ENCODE measurements at places on chromosomes 2 and 18.

DNA sequence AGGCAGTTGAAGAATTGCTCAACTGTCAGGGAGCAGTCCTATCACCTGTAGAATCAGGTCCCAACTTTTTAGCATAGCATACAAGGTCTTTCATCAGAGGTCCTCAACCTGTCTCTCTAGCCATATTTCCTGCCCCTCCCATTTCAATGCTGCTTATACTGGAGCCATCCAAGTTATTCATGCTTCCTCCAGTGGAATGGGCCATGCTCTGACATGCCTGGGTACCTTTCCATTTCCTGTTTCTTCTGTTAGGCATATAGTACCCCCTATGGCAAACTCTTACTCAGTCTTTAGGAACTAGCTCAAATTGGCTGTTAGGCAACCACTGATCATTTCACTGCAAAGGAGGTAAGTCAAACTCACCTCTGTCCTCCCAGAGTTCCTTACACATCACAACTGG is 51.0 kb upstream of the ABCA12 start:
- no peak for DNase-seq

DNA sequence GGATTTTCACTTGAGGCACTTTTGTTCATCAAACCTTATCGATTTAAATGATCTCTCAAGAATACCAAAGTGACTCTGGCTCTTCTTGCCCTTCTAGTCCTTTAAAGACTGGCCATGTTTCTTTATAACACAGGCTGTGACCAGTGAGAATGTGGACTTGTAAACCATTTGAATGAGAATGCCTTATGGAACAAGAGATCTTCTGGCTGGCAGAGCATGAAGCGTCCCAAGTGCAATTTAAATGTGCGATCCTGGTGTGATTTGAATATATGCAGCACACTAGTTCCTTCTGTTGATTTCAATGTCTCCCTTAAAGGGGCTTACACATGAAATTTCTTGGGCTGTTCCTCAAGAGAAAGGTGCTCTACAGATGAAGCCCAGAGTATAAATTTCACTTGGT is 262.4 kb upstream of the CCDC68 start:
- DNase-seq, result no peak

- no peak for DNase-seq
Observed at GRCh38 chr2:156901373-156902031, 356.0 kb upstream of the GALNT5 start.

GRCh38 chr18:46565256-46565655 is 91.8 kb downstream of the LOXHD1 start:
- DNase-seq, result no peak

DNA sequence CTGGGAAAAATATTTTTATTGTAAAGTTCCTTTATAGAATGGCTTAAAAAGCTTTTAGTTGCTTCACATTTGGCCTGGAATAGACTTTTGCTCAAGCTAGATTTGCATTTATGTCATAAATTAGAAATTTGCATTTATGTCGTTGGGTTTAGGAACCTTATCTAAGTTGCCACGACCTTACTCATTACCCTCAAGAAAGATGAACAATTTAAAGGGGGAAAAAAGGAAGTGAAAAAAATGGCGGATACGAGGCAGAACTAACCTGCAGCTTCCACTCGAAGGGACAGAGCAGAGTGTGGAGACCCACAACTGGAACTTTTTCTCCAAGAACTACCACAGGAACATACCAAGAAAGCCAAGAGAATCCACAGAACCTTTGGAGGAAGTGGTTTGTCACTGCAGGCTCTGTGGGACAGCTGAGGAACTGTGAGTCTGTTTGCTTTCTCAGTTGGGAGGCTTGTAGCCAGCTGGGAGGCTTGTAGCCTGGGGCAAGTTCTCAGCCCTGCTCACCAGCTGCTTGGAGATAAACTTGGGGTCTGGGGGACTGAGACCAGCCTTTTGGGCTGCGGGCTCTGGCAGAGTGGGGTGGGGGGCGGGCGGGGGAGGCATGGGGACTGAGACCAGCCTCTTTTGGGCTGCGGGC is 349.9 kb upstream of the MEIS1 start:
- DNase-seq, result no peak

DNA sequence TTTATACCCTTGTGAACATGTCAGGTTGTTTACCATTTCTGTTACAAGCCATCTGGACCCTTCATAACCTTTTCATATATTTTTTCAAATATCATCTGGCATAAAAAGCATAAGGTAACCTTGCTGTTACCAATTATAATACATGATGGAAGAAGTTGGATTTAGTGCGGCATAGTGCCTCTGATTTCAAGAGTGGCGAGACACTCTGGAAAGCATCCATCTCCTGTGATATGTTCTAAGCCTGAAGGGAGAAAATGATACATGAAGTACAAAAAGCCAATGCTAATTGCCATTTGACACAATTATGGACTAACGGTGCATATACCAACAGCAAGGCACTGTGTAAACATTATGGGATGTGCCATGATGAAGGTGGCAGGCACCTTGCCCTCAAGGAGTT is 75.1 kb downstream of the DCC start:
- no peak for DNase-seq

DNA sequence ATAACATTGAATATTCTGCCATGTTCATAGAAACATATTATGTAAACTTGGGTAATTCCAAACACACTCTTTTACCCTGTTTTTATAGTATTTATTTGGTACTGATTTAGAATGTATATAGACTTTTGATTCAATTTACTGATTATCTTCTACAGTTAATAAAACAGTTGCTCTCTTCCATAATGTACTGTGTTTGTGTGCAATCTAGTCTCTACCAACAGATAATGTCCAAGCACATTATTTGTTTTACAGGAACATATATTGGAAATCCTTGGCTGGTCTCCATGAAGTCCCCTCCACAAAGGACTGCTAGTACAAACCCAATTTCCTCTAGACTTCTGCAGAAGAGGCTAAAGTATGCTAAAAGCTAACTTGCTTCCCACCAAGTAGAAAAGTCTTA is 386.6 kb downstream of the RND3 start:
- DNase-seq, result no peak

GRCh38 chr2:44197816-44198215 is 29.1 kb downstream of the PPM1B start:
- DNase-seq, result no peak

GRCh38 chr2:37550190-37550589 is 121.3 kb downstream of the CDC42EP3 start:
- DNase-seq, result no peak

GRCh38 chr2:187297801-187298200 is 150.3 kb downstream of the CALCRL start:
- DNase-seq, result no peak

DNA sequence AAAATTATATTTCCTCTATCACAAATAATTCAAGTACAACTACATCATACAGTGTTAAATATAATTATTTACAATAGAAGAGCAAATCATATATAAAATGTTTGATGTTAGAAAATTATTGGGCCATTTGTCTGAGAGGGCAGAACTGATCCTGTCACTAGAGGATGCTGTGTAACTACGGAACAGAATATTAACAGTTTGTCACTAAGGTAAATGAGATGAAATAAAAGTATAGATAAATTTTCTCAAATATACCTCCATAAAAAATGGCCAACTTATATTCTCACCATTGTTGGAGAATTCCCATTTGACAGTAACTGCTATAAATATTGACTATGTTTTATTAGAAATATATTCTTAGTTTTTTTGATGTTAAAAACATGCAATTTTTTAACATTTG is 1067.4 kb upstream of the DDX18 start:
- no peak for DNase-seq

- no peak for DNase-seq
Observed at GRCh38 chr18:12394428-12394827, 13.3 kb upstream of the PRELID3A start.

DNA sequence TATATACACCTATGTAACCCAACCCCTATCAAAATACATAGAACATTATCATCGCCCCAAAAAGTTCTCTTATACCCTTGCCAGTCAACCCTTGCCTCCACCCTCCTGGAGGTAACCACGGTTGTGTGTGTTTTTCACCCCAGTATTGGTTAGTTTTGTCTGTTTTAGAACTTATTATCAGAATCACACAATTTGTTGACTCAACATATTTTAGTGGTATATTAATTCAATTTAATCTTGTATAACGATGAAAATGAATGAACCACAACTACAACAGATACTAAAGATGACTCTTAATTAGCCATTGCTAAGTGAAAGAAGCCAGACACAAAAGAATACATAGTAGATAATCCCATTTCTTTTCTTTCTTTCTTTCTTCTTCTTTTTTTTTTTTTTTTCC is 19.3 kb downstream of the ACOXL start:
- no peak for DNase-seq

GRCh38 chr2:165681841-165682240 is 112.2 kb downstream of the GALNT3 start:
- DNase-seq, result no peak

- no peak for DNase-seq
Observed at GRCh38 chr2:201151127-201151981, 31.6 kb upstream of the CASP10 start.

DNA sequence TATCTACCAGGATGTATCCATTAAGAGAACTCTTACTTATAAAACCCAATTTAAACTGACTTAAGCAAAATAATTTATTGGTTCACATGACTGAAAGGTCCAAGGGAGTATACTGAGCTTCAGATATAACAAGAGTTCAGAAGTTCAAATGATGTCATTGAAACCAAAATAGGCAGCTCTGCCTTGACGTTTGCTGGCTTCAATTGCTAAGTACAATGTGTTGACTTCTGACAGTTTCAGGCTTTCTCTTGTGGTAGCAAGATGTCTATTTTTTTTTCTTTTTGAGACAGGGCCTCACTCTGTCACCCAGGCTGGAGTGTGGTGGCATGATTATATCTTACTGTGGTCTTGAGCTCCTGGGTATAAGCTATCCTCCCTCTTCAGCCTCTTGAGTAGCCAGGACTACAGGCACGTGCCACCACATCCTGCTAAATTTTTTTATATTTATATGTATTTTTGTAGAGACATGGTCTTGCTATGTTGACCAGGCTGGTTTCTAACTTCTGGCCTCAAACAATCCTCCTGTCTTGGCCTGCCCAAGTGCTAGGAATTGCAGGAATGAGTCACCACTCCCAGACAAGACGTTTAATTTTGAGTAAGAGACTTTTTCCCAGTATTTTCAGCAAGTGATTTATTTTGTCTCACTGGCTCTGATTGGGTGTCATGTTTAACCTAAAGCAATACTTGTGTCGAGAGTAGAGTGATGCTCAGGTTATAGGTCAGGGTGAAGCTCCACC is 184.8 kb downstream of the NR4A2 start:
- no peak for DNase-seq

DNA sequence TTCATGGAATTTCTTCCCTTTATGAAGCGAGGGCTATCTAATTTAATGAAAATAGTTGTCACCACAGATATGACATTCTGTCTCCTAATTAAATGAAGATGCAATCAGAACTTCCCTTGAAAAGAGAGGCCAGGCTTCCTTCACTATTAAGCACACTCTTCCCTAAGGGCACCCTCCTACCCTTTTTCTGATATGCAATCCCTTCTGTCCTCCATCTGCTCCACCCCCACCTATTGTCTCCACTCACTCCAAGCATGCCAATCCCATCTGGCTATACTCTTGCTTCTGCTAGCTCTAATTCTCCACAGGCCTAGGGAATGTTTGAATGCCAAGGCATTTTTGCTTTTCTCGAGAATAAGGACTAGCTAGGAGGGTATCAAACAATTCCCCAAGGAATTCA is 818.4 kb upstream of the FSHR start:
- DNase-seq, result no peak

DNA sequence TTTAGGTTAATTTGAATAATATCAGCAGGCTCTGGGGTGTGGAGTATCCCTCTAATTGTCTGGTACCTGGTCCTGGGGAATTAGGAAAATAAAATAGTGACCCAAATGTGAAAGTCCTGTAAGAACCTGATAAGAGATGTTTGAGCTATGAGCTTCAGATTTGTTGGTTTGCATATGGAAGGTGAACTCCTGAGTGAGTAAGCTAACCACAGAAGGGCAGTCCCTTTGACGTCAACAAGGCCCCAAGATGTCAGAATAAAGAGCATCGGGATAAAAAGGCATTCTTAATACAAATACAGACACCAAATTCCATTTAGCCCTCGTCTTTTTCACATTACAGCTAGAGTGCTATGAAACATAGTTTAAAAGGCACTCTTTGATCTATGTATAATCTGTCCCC is 1366.3 kb upstream of the TMEFF2 start:
- DNase-seq, result no peak

- DNase-seq, result no peak
Observed at GRCh38 chr2:4047961-4048891, 344.9 kb downstream of the DCDC2C start.

DNA sequence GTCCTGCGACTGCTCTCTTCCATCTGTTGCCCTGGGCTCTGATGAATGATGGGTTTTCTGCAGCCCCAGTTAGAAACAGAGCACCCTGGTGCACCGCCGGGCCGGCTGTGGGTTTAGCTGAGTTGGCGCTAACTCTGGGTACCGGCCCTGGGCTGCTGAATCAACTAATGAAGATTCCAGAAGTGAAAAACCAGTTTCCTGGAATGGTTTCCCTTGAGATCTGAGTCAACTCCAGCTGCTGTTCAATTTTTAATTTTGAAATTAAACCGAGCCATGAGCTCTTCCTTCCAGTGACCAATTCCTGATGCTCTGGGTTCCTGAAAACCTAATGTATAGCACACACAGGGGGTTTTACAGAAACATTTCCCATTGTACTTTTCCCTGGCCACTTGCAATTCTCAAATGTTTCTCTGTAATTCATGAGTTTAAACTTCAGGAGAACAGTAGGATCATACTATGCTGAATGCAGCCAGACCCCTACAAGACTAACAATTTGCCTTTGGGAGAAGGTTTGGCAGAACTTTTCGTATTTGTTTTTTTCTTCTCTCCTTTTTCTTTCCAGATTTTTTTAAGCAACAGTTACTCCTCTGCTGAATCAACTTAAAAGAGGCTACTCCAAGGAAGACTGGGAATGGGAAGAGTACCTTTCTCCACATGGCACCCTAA is 5.5 kb downstream of the COL6A3 start:
- no peak for DNase-seq

- no peak for DNase-seq
Observed at GRCh38 chr2:72847534-72848315, 21.9 kb upstream of the EXOC6B start.

GRCh38 chr2:210604666-210605065 is 48.3 kb downstream of the CPS1 start:
- DNase-seq, result no peak

DNA sequence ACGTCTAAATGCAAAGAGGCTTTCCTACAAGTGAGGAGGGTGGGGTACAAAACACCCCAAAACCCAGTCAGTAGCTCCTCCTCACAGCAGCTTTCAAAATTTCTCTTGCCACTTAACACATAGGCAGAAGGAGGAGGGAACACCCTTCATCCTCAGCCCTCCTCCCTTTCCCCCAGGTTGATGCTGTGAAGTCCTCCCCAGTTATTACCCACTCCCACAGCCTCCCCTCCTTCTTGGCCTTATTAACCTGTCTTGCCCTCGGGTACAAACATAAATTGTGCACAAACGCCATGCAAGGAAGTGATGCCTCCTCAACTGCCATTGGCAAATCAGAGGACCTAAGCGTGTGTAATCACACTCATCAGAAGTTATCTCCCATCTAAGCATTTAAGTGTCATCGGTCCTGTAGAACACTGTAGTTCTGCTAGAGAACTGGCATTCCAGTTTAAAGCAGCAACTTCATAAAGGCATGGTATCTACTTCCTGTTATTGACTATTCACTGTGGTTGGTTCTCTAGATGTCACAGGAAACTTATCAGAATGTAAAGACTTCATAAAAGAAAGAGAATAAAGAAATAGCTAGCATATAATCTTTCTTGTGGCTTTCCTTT is at the start of gene DSC1:
Gene DSC1 (minus strand): TSS at position 32 of the 611 bp plus-strand sequence. CDS start 262 bp downstream, outside the sequence.
- DNase-seq, result no peak

All from stimulated activated CD4-positive, alpha-beta T cell treated with anti-CD3 and anti-CD28 coated beads, TNF-alpha, amount 100 ng/mL, for 1 hour (primary cell).